Hematopoietic multipotent progenitor cell treated with erythropoietin and hydrocortisone succinate and interleukin-3 and kit ligand, for 4 days (in vitro differentiated cells): ENCODE measurements at places on chromosomes 5 and 9.

DNA sequence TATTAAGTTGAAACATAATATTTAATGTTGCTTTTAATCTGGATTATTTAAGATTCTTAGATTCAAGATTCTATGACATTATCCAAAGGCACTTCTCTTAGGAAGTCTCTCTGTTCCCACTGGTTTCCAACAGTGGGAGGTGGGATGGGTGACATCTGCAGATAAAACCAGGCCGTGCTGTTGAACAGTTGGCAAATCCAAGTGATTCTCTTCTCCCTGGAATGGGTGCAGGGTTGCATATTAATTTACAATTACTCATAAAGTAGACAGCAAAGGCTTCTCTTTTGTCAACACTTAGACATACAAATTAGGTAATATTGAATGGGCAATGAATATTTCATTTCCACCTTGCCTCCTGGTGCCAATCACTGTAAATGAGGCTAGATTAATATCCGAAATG, 233.7 kb upstream of the IL12B start:
- DNase-seq = no peak

DNA sequence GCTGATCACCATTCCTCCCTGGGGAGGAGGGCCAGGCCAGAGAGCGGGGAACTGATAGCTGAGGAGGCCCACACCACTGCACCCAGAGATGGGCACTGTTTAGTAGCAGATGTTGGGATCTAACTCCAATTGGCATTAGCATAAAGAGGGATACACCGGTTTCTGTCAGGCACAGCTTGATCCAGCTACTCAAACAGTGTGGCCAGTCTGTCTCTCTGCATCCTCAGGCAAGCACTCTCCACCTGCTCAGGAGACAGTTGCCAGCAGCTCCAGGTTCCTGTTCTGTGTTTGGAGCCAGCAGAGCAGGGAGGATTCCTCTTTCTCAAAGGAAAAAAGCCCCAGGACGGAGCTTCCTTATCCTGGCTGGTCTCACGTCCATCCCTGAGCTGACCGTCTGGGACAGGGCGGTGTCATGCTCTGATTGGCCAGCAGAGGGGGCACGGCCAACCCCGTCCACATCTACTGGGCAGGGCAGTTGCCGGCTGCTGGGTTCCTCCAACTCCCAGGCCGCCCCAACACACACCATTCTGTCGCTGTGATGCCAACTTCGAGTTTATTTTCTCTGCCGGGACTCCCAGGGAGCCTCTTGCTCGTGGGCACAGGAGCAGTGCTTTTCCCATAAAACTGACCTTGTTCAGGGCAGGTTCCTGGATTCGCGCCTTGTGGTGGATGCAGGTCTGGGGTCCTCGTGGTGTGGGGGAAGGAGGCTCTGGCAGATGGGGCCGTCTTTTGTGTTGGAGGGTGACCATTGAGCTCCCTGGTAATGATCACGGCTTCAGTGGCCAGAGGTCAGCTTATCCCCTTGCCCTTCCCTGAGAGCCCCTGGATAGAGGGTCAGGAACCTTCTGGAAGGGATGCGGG, 47.9 kb downstream of the COL5A1 start:
- peak; percentile 46 for DNase-seq

GRCh38 chr5:179868541-179868940, 9.9 kb upstream of the MRNIP start:
- no peak for DNase-seq

- DNase-seq = peak; percentile 64
Observed at GRCh38 chr5:100902440-100903038, 543 bp downstream of the ST8SIA4 start.

DNA sequence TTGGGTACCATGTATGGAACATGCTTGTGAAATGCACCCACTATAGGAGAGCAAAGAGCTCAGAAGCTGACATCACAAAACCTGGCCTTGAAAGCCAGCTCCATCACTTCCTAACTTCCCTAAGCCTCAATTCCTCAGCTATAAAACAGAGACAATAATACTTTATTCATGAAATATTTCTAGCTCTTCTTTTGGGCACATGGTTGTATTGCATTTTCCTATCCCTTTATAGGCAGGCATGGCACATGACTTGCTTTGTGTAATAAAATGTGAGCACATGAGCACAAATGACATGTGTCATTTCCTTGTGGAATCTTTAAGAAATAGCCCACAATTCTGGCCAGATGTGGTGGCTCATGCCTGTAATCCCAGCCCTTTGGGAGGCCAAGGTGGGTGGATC, 18.5 kb downstream of the ZNF366 start:
- no peak for DNase-seq

GRCh38 chr5:74652576-74652975, 12.0 kb upstream of the ENC1 start:
- DNase-seq = no peak

- no peak for DNase-seq
Observed at GRCh38 chr5:120771202-120771601, 307.1 kb downstream of the PRR16 start.

GRCh38 chr9:21901546-21901945, 92.6 kb downstream of the CDKN2A start:
- DNase-seq = no peak

- DNase-seq = peak; percentile 62
Observed at GRCh38 chr5:133470841-133471240, 141.5 kb downstream of the FSTL4 start.

GRCh38 chr9:34440017-34440416, 18.4 kb downstream of the FAM219A start:
- no peak for DNase-seq

DNA sequence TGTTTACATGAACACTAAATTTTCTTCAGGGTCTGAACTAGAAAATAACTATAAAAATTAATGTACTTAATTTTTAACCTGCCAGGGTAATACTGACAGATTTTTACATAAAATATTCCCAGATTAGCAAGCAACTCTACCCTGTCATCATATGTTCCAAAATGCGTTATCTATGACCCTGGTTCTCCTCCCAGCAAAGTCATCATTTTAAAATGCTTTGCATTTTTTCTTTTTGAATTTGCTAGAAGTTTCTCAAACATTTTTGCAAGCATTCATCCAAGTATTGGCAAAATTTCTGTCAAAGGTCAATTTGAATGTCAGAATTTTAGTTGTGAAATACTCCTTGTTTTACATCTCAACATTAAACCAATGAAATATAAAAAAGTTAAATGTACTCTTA, 144.5 kb upstream of the FTMT start:
- DNase-seq = no peak

GRCh38 chr5:167463939-167464338, 827.5 kb upstream of the WWC1 start:
- no peak for DNase-seq

DNA sequence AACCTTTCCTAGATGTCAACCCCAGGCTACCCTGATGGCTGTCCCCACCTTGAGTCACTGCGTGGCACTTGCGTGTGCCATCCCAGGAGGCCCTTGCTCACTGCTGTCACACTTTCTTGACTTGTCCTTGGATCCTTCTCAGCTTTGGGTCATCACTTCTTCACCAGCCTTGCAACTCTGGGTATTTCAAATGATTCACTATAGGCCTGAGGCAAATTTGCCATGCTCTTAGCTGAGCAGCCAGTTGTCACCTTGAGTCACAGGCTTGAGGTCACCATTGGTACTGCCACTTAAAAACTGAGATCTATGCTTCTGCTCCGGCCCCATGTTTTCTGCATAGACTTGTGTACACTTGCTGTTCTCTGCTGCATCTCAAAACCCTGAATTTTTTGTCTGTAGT, 84.7 kb downstream of the BASP1 start:
- DNase-seq = no peak

DNA sequence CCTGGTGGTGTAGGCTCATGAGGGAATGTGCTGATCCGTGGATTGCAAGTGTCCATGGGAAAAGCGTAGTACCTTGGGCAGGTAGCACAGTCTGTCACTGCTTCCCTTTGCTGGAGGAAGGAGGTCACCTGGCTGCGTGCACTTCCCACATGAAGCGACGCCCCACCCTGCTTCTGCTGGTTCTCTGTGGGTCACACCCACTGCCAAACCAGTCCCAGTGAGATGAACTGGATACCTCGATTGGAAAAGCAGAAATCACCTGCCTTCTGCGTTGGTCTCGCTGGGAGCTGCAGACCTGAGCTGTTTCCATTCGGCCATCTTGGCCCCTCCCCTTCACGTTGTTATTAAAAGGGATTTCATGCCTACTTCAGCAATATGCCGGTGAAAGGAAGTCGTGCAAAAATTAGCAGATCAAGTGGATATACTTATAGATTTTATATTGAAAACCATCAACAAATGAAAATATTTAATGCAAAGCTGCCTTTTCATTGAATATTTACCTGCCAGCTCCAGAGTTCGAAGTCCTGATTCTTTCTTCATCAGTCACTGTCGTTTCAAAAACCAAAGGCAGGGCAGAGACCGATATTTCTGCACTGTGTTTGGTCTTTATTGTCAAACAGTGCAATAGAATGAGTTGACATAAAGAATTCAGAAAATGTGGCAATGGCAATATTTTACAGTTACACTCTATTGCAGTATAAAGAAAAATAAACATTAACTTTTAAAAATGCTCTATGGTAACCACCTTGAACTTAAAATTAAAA, 123.2 kb downstream of the JAKMIP2 start:
- DNase-seq = no peak

GRCh38 chr5:40781843-40782409, 16.2 kb downstream of the PRKAA1 start:
- peak; percentile 32 for DNase-seq

GRCh38 chr9:8644571-8644970, 845.0 kb upstream of the DMAC1 start:
- no peak for DNase-seq

- no peak for DNase-seq
Observed at GRCh38 chr9:117125531-117125930, 289.3 kb downstream of the ASTN2 start.

- no peak for DNase-seq
Observed at GRCh38 chr5:464843-465590, 22.0 kb downstream of the EXOC3 start.

DNA sequence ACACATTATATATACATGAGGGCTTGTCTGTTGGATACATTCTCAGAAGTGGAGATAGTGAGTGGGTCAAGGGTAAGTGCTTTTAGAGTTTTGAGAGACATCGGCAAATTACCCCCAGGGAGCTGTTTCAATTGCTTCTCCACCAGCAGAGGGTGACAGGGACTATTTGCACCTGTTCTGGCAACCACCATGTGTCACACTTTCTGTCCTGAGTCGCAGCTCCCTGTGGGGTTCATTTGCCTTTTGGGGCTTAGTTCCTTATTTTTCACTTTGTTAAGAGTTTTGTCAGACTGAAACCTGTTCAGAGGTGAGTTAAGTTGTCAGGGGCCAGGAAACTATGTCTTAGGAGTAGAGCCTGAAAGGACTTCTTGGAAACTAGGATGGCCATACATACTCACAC, 20.1 kb upstream of the SLC36A1 start:
- DNase-seq = no peak
